ENCODE measurements at places on chromosomes 12 and 14. TPM values are rescaled to one million over a fixed set of nuclear protein-coding genes. Genes with fewer than 3 reads are reported as not detected.

DNA sequence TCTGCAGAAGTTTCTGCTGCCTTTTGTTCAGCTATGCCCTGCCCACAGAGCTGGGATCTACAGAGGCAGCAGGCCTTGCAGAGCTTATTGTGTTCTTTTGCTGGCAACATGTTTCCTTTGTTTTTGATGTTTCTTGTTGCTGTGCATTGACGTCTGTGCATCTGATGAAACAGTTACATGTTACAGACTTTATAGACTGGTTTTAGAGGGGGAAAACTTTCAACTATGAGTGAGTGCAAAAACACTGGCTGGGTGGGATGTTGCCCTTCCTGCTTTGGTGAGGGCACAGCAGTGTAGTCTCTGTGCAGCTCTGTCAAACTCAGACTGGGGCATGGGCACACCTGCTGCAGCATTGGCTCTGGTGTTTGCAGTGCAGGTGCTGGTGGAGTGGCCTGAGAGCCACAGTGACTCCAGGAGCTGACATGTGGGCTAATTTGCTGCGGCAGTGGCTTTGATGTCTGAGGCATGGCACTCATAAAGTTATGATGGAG is 26.9 kb downstream of the CLEC6A start:
- DNase-seq = no peak

DNA sequence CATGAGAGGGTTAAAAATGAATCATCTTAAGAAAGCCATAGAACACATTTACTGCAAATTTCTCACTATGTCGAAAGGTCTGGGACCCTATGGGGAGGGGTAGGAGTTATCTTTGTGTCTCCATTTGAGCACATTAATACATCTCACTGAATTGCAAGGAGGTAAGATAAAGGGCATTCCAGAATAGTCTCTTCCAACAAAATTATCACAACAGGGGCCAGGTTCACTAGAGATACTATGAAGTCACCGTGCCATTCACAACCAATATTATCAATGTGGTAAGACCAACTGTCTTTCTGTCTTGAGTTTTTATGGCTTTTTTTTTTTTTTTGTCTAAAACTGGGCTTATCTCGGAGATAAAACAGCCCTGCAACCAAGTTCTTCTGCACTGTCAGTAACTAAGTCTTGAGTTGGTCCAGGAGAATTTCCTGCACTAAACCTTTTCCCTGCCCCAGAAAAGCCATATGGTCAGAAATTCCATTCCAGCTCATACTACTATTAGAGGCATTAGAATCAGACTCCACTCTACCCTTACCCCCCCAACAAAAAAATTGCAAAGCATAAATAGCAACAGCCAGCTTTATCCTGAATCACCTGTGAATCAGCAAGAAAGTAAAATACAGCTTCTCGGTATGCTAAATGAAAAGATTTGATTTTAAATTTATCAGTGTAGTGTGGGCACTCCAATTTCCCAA is 79.7 kb downstream of the PTPRR start:
- DNase-seq = no peak

DNA sequence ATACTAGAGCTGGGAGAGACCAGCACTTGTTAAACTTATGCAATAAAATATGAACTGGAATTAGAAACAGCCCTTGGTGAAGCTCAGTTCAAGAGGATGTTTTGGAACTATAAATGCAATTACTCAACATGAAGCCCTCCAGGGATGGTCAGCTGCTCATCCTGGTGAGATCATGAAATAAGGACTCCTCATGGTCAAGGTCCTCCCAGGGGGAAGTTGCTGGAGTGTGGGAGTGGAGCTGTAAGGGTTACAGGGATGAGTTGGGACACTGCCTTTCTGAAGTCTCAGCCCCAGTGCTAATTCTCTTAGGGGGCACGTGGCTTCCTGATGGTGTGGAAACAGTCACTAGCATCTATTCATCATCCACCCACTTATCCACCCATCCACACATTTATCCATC is 301.7 kb upstream of the SFSWAP start:
- no peak for DNase-seq

GRCh38 chr14:61145034-61145902 is 135.9 kb downstream of the TMEM30B start:
- no peak for DNase-seq

- DNase-seq = no peak
These were observed 169.2 kb upstream of the SOX5 start for GRCh38 chr12:24118668-24119067.

DNA sequence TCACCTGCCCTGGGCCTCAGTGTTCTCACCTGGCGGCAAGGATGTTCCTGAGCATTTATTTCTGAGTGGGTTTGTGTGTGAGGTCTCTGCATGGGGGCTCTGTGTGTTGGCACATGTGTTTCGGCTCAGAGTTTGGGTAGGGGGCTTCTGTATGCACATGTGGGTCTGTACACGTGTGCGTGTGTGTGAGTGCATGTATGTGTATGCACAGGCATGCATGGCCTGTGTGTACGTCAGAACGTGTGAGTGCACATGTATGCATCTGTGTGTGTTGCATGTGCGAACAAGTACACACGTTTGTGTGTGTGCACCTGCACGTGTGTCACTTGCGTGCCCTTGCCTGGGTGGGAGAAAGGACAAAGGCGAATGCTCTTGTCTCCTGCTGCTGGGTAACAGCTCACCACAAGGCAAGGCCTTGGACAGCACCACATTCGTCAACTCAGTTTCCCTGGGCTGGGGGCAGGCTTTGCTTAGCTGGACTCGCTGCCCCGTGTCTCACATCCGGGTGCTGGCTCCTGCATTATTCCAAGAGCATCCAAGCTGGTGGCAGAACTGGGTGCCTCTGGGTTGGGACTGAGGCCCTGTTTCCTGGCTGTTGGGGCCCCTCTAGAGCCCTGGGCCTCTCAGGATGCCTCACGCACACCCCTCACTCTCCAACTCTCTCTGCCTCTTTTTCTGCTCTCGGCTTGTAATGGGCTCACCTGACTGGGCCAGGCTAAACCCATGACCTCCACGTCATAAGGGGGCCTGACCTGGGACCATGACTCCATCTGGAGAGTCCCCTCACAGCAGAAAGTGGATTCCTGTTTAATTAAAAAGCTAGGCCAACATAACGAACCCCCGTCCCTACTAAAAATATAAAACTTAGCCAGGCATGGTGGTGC is 153.6 kb upstream of the C14orf180 start:
- DNase-seq = no peak

- DNase-seq = no peak
These were observed 96.9 kb downstream of the SYNE2 start for GRCh38 chr14:63949696-63950095.

DNA sequence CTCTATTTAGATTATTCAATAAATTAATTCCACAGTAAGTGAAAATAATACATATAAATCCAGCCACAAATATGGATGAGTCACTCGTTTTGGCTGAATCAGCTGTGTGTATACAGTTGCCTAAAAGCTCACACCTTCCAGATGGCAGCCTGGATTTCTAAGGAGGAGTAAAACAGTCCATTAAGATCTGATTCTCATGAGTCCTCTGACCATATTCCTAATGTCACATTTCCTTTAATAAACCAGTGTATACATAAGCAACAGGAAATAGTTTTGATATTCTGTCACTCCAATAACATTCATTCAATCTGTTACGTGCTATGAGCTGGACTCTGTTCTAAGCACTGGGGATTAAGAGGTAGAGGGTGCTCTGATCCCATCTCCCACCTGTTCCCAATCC is 21.8 kb downstream of the MDM1 start:
- no peak for DNase-seq

The GLIPR1 gene
- 15.0 TPM for total RNA-seq

The RITA1 gene
- 11.7 TPM for total RNA-seq

The TPH2 gene
- 0.11 TPM for total RNA-seq

The SOAT2 gene
- not detected for total RNA-seq
